PC-9 (cell line): ENCODE measurements at places on chromosomes 5 and 9. TPM values are rescaled to one million over a fixed set of nuclear protein-coding genes. Genes with fewer than 3 reads are reported as not detected.

MAP1B gene
- 159 and 163 TPM in 2 replicates for total RNA-seq

GRCh38 chr5:1004461-1005248 is 3.9 kb upstream of the NKD2 start:
- H3K27me3 ChIP-seq: peaks cover 72% of the 10 kb centered on the region
- H3K4me1 ChIP-seq: peaks cover 4% of the 10 kb centered on the region; the same call in 1 of the 2 replicates
- no peaks in the 10 kb centered on the region for H3K36me3 ChIP-seq
- DNase-seq: peak; percentile 57
- H3K27ac ChIP-seq: no peak overlapping the region

PCDHA9 gene
- not detected in 2 replicates for total RNA-seq

DNA sequence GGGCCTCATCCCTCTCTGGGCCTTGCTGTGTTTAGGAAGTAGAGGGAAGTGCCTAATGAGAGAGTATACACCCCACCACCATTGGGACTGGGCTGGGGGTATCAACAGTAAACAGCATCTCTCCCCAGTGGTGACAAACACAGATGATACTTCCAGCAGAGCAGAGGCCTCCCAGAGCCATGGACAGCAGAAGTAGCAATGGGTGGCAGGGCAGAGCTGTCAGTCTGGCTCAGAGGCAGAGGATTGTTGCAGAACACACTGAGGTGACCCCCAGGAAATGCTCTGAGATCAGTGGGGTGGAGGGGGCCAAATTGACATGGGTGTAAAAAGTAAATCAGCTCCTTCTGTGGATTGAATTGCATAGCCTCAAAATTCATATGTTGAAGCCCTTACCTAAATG is 12.1 kb upstream of the P4HA2 start:
- H3K27me3 ChIP-seq: no peaks in the 10 kb centered on the region
- no peak for DNase-seq
- no peak overlapping the region for H3K27ac ChIP-seq
- peaks cover 10% of the 10 kb centered on the region for H3K4me1 ChIP-seq
- no peak overlapping the region for H3K4me3 ChIP-seq

ADGRD2 gene
- total RNA-seq: not detected in 2 replicates

SLC46A2 gene
- not detected in 2 replicates for total RNA-seq

GRCh38 chr5:160060001-160060400 is 51.1 kb downstream of the TTC1 start:
- H3K36me3 ChIP-seq: peaks cover 23% of the 10 kb centered on the region
- H3K4me1 ChIP-seq: peaks cover 6% of the 10 kb centered on the region
- DNase-seq: no peak

TCERG1 gene
- 75.9 and 79.9 TPM in 2 replicates for total RNA-seq

DNA sequence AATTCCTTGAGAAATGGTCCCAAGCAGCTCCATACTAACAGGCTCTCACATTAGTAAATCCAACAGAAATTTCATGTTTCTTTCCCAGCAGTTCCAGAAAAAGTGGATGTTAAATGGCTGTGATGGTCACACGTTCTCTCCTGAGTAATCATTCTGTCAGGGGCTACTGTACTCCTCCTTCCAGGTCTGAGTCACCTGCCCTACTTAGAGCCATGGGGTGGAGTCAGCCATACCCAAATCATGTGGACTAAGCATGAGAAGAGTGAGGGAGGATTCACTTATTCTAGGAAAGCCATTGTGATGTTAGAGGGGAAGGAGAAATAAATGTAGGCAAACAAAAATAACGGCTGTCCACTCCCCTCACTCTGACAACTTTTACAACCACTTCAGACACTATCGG is 547.2 kb downstream of the CSNK1G3 start:
- no peak overlapping the region for H3K4me3 ChIP-seq
- no peaks in the 10 kb centered on the region for H3K36me3 ChIP-seq
- no peak for DNase-seq

DNA sequence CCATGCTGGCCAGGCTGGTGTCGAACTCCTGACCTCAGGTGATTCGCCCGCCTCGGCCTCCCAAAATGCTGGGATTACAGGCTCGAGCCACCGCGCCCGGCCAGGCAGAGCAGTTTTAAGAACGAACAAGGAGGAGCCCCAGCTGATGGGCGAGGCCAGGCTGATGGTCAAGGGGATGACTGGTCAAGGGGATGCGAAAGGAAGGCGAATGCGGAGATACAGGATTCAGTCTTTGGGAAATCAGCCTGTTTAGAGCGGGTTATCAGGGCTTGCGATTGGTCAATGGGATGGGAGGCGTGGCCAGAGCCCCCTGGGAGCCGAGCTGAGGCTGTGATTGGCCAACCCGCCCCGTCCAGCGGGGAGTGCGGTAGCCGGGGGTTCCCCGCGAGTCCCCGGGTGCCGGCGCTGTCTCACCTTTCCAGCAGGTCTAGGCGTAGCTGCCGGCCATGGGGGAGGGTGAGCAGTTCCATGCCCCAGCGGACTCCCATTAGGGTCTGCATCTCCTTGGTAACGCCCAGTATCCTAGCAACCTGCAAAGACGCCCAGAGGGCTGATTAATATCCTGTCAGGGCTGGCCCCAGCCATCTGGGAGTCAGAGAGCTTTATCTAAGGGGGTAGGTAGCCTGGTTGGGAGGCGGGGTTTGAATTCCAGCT is 7.5 kb upstream of the TOR2A start:
- H3K27me3 ChIP-seq: peaks cover 13% of the 10 kb centered on the region; the same call in 1 of the 2 replicates
- no peak overlapping the region for H3K27ac ChIP-seq
- peaks cover 24% of the 10 kb centered on the region for H3K4me1 ChIP-seq
- peak; percentile 68 for DNase-seq

SLCO6A1 gene
- not detected in 2 replicates for total RNA-seq

DNA sequence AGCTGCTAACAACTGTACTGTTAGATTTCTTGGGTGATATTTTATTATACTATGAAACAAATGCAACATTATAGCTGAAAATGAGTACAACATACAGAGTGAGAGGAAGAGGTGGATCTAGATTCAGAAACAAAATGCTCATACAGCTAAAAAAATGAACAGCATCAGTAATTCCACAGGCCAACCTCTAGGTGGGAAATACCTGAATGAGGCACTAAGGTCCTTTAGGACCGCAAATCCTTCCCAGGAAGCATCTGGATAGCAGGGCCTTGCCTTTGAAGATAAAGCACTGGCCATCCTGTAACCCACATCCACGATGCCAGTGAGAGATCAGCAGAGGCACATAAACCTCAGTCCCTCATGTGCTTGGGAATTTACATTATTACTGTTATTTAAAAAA is 310.8 kb downstream of the YTHDC2 start:
- H3K36me3 ChIP-seq: no peaks in the 10 kb centered on the region
- H3K4me3 ChIP-seq: no peak overlapping the region
- H3K4me1 ChIP-seq: no peaks in the 10 kb centered on the region

DNA sequence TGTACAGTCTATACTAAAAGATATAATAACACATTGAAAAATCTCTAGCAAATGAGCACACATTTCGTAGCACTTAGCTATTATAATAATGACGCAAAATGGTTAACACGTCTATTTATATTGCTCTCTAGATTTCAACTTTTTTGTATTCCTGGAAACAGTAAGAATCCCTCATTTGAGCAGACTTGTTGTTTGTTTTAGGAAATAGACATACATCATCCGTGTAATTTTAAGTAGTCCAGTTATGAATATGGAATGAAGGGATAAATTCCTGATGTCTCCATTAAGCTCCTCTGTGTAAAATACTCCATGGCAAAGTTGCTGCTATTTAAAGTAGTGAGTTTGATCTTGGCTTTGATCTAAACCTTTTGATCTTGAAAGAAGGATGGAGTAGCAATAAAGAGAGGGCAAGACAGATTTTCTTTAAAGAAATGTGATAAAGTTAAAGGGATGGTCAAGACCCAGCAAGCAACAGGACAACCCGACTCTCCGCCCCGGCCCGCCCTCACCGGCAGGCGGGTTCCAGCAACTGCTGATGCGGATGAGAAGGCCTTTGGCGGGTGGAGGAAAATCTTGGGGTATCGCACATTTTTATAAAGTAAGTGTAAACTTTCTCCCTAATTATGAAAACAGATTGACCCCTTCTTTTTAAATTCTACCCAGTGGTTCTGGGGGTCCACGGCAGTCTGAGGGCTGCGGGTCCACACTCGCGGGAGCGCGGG is 277.4 kb downstream of the AOPEP start:
- H3K4me3 ChIP-seq: peak overlapping the region; percentile 91
- H3K27ac ChIP-seq: peak overlapping the region; percentile 82
- H3K27me3 ChIP-seq: no peaks in the 10 kb centered on the region
- H3K4me1 ChIP-seq: peaks cover 38% of the 10 kb centered on the region
- peak; percentile 50 for DNase-seq

- H3K27me3 ChIP-seq: no peaks in the 10 kb centered on the region
- no peak overlapping the region for H3K27ac ChIP-seq
- no peaks in the 10 kb centered on the region for H3K4me1 ChIP-seq
Observed at GRCh38 chr5:147063943-147064342, 170.9 kb upstream of the STK32A start.

DNA sequence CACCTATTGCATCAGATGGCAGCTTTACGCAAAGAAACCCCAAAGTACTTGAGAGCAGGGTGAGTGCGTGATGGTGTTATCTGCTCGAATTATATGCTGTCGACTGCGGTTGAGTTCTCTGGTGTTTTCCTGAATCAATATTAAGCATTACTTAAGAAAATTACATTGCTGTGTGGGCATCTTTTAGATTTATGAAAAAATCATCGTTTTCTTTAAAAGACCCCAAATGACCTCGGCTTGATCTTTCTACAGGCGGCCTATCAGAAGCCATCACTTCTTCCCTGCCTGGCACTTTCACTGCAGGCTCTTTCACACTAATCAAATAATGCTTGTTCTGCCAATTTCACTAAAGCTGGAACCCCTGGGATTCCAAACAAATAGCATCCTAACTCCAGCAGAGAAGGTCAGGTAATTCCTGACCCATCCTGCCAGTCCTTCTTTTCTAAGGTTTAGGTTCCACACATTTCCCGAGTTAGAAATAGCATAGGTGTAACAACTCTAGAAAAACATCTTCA is 1.7 kb downstream of the UBE2QL1 start:
- no peak overlapping the region for H3K27ac ChIP-seq
- no peak overlapping the region for H3K4me3 ChIP-seq
- peaks cover 6% of the 10 kb centered on the region for H3K4me1 ChIP-seq
- no peaks in the 10 kb centered on the region for H3K36me3 ChIP-seq

DNA sequence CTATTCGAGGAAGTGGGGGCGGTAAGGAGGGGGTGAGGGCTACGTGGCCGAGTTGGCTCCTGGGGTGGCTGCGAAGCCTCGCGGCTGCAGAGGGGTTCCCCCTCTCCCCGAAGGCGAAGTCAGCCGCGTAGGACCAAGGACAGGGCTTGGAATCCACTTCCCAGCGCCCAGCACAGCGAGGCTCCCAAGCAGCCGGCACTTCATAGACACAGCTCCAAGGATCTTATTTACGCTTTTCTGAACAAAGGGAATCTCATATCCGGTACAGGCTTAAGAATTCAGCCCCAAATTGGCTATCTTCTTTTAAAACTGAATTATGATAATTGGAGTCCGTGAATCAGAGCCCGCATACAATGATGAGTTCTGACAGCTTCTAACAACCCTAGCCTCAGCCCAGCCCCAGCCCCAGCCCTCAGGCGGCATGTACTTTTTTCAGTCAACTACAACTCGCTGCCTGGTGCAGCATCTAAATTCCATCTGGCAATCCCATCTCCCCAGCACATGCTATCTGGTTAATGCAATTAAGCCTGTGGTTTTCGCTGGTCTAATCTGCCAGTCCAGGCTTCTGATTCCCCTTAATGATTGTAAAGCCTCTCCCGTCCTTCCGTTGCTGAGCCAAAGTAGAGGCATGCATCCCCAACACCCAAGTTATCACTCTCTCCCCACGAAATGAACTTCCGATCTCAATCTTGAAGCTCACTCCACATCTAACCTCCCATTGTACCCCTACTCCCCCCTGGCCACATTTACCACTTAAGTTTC is 1.0 kb downstream of the ELAVL2 start:
- H3K36me3 ChIP-seq: no peaks in the 10 kb centered on the region
- H3K4me3 ChIP-seq: no peak overlapping the region
- H3K27ac ChIP-seq: no peak overlapping the region
- H3K27me3 ChIP-seq: peaks cover 4% of the 10 kb centered on the region

- peak; percentile 54 for DNase-seq
- H3K36me3 ChIP-seq: no peaks in the 10 kb centered on the region
- H3K27ac ChIP-seq: no peak overlapping the region
- H3K4me3 ChIP-seq: no peak overlapping the region
- H3K4me1 ChIP-seq: no peaks in the 10 kb centered on the region
Observed at GRCh38 chr9:96232539-96233241, 69.3 kb downstream of the HSD17B3 start.

- no peak overlapping the region for H3K4me3 ChIP-seq
- no peak overlapping the region for H3K27ac ChIP-seq
- H3K4me1 ChIP-seq: no peaks in the 10 kb centered on the region
- DNase-seq: no peak
- H3K36me3 ChIP-seq: no peaks in the 10 kb centered on the region
Observed at GRCh38 chr5:147464211-147464610, 45.7 kb downstream of the DPYSL3 start.
